ENCODE measurements at places on chromosomes 11 and 22.

GRCh38 chr22:39298241-39298987, 21.0 kb downstream of the RPL3 start:
- DNase-seq = no peak

DNA sequence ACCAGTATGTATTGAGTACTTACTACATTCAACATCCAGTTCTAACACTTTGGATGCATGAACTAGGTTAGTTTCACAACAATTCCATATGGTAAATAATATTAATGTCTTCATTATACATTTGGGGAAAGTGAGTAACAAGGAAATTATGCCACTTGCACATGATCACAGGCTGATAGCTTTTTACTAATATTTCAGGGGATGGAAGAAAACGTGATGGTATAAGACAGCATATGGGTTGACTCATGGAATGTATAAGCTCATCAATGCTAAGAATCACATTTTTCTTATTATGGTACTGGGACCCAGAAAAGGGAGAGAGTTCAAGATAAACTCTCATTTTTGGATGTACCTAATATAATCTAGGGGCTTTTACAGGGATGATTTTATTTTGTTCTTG, 188.7 kb downstream of the MIAT start:
- no peak for DNase-seq

- no peak for DNase-seq
These were observed 5.4 kb upstream of the KCNJ4 start for GRCh38 chr22:38460426-38460840.

DNA sequence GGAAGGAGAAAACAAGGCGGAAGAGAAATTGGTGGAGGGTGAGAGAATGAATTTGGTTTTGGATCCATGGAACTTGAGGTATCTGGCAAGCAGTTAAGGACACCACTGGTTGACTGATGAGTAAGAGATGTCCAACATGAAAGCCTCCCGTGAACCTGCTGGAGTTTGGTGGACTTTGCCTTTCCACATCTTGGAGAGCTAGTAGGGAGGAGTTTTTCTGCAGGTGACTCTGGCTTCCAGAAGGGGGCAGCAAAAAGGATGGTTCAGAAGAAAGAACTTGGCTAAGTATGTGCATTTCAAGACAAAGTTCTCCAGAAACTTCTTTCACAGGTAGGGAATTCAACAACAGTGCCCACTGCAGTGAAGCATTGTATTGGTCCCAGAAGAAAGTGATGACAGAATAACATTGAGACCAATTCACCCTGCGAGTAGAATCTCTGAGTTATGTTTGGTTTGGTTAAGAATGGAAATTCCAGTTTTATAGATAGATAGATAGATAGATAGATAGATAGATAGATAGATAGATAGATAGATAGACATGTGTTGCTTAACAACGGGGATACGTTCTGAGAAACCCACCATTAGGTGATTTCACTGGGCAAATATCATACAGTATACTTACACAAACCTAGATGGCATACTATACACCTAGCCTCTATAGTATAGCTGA, 28.5 kb downstream of the DCDC1 start:
- no peak for DNase-seq

DNA sequence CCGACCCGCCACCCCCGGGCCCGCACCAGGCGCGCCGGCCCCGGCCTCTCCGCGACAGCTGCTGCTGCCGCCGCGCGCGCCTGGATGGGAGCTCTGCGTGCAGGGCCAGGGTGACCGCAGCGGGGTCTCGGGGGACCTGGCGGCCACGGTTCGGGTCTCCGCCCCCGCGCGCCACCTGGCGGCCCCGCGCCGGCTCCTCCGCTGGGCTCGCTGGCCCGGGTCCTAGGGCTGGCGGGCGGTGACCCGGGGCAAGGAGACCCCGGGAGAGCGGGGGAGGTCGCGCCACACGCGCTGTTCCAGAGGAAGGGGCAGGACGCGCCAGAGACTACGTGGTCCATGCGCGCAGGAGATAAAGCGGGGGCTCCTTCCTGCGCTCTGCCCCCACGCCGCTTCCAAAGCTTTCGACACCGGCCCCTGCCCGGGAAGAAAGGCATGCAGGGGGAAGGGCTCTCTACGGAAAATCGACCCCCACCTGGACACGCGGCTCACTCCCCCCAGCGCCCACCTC, 562 bp downstream of the SHANK2 start:
- DNase-seq = peak; percentile 25

- DNase-seq = no peak
These were observed 35.0 kb downstream of the ZC3H12C start for GRCh38 chr11:110128161-110128560.

GRCh38 chr11:29127461-29127860, 889.4 kb downstream of the KCNA4 start:
- DNase-seq = no peak

GRCh38 chr11:94882931-94883330, 90.4 kb downstream of the CWC15 start:
- no peak for DNase-seq

- DNase-seq = no peak
These were observed 243.9 kb downstream of the TENM4 start for GRCh38 chr11:79196950-79197349.

DNA sequence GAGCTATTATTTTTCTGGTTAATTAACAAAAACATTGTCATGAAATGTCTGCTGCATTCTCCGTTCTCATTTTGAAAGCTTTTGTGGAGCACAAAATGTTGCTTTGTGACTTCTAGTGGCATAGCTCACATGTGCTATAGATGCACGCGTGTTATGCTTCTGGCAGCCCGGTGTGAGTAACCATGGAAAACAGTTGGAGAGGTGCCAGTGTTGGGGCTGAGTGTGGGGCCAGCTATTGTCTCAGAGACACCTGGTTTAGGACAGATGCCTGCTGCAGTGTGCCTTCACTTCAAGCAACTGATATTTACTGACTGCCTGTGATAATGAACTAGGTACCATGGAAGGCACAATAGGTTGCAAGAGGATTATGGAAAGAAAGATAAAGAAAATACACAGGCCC, 760.6 kb downstream of the NTM start:
- DNase-seq = no peak

GRCh38 chr11:27882066-27882697, 181.9 kb upstream of the BDNF start:
- DNase-seq = no peak

DNA sequence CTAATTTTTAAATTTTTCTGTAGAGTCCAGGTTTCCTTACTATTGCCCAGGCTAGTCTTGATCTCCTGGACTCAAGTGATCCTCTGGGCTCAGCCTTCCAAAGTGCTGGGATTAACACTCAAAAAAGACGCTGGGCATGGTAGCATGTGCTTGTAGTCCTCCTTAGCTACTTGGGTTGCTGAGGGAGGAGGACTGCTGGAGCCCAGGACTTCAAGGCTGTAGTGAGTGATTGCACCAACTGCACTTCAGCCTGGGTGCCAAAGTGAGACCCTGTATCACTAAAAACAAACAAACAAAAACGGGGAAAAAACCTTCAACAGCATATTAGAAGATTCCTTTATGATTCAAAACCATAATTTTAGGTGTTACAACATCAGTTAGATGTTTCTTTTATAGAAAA, 44.6 kb downstream of the RSF1 start:
- DNase-seq = no peak

DNA sequence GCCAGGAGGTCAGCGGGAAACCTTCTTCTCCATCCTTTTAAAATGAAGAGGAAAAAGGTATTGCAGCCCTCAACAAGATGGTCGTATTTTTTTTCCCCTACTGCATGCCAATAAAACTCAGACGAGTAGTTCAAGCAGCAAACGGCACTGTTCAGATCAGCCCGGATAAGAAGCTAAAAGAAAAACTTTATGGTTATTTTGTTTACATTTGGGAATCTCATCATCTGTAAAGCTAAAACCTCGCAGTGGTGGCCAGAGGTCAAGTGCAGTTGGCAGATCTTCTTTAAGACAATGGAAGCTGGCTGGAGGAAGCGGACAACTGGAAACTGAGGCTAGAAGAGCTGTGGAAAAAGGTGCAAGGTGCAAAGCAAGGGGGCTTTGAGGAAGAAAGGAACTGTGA, 31.0 kb upstream of the CHRM4 start:
- no peak for DNase-seq

GRCh38 chr11:122597511-122597910, 58.0 kb upstream of the UBASH3B start:
- DNase-seq = no peak

DNA sequence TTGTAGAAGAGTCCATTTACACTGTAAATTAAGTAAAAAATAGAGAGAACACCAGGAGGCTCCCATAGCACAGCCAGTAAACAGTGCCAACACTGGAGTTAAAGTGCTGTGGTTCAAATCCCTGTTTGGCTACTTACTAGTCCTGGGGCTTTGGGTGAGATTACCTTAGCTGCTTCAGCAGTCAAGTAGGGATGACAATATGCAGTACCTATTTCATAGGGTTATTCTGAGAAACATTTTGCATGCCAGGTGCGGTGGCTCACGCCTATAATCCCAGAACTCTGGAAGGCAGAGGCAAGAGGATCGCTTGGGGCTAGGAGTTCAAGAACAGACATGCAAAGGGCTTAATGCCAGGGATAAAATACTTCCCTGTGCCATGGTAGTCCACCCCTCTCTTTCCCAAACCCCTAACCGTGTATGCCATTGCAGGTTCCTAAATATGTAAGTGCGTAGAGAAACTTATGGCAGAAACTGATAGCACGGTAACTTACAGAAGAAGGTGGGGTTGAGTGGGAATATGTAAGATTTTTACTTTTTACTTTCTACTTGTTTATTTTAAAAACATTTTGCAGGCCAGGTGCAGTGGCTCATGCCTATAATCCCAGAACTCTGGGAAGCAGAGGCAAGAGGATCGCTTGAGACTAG, 86.4 kb upstream of the PICALM start:
- DNase-seq = no peak

- no peak for DNase-seq
These were observed 380.9 kb downstream of the ETS1 start for GRCh38 chr11:128206461-128206860.

- DNase-seq = no peak
These were observed 35.4 kb downstream of the PAK1 start for GRCh38 chr11:77438487-77438886.

DNA sequence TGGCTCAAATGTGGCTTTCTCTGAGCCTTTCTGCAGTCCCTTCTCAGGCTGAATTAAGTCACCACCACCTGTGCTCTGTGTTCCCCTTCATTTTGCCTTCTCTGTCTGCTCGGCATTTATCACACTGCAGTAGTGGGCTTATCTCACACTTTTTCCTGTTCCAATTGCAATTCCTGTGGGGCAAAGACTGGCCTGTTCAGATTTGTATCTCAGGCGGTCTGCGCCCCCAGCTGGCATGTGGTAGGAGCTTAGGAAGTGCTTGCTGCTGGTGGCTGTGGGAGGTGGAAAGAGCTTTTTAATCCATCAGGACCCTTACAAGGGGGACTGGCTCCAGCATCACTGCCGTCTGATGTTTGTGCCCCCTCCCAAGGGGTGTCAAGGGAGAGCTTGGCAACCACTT, 21.2 kb downstream of the BMAL1 start:
- DNase-seq = no peak

GRCh38 chr11:75964071-75964470, 149.1 kb downstream of the UVRAG start:
- DNase-seq = no peak

- peak; percentile 92 for DNase-seq
These were observed 9.7 kb upstream of the CCKBR start for GRCh38 chr11:6249770-6250555.

DNA sequence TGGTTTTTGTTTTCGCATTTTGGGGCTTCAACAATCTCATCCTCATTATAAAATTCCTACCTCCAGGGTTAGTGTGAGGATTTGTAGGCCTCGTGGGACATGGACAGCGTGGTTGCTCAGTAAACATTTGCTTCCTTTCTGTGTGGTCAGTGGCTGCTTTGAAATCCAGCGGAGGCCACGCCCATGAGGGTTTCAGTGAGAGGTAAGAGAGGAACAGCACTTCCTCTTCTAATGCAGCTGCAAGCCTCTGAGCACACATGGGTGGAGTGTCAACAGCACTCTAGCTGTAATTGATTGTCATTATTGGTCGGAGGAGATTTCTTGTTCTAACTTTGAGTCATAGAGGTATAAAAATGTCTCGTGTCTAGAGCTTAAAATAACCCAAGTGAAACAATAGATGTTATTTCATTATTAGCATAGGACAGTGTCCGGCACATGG, 6.0 kb upstream of the ARHGAP42 start:
- DNase-seq = peak; percentile 19

DNA sequence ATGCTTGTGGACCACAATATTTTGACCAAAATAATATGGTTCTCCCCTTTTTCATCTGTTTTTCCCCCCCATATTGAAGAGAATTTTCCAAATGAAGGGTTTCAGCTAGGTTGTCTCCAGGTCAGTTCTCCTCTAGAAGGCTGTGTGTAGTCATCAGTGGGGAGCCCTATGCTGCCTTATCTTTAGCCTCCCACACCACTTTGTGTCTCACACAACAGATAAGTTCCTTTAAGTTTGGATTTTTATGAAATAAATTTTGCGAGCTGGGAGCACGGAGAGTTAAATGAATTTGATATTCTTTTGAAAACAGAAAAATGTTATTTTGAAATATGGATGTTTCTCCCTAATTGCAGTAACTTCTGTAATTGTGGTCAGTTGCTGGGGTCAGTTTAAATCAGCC, 28.9 kb downstream of the PAX6 start:
- DNase-seq = no peak

DNA sequence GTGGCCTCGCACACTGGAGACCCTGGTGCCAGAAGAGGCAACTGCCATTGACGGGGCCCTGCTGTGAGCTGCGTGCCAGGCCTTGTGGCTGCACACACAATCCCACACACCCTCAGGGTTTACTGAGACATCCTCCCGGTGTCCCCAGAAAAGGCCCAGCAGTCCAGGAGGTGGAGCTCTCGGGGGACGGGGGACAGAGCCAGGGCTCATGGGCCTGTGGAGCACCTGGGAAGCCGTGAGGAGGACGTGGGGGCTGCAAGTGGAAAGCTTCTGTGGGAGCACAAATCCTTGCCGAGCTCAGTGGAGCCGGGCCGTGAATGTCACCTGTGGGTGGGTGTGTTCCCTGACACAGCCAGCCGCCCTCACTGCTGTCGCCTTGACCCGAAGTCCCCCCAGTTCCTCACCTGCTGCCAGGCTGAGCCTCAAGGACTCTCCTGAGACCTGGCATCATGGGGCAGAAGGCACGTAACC, 609.7 kb downstream of the TBC1D22A start:
- DNase-seq = no peak

DNA sequence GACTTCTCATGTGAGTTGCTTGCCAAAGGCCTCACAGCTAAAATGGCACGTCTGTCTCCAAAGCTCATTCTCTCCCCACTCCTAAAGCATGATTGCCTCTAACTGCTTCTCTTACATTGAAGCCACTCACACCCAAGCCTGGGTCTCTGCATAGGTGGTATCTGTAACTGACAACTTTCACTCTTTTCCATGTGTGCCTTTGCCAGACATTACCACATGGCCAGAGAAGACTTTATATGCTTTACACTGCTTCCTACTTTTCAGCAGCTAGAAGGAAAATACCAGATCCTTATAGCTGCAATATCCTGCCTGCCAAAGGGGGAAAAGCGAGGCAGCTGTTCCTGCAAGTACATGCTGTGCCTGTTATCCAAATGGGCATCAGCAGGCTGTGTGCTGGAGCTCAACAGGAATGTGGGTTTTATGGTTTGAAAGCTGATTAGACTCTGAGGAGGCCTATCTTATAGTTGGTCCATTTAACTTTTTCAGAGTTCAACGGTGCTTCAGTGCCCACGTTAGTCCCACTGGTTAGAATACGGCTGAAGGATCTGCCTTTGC, 547.1 kb downstream of the RAB38 start:
- no peak for DNase-seq

- peak; percentile 35 for DNase-seq
These were observed 82.0 kb downstream of the KIRREL3 start for GRCh38 chr11:126918556-126918955.

All from MG63 (cell line).